ENCODE measurements at places on chromosomes 6 and 20.
A peak's percentile ranks its signal among the peaks of the same experiment; 100 is the strongest.

DNA sequence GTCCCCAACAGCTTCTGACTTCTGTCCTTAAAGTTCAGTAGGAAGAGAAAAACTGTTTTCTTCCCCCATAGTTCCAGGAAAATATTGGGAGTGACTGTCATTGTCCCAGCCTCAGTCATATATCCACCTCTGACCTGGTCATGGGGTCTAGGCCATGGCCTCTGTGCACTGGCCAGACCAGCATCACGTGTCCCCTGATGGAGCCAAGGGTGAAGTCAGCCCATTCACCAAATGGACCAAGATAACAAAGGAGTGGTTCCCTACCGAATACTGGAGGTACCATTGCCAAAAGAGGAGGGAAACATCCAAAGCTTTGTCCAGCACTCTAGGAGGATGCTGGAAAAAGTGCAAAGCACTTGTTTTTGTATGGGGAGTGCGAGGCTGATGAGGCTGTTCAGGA, 395.4 kb downstream of the TAF4 start:
- DNase-seq, result no peak

DNA sequence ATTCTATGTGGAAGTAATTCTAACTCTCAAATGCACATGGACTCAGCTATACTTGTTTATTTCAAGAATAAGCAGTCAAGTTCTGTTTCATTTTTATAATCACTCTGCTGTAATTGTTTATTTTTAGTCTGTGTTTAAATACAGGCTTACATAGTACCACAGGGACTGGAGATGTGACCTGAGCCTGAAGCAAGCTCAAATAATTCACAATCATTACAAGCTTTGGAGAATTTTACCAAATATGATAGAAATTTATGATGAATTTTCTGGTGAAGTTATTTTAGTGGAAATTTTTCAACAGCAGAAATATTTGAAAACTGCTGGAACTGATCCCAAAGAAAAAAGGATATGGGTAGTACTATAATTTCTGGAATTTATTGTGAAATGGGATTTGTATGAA, 41.6 kb upstream of the DSE start:
- DNase-seq, result peak; percentile 52

- peak; percentile 56 for DNase-seq
Observed at GRCh38 chr20:2451939-2452732, 18.5 kb downstream of the SNRPB start.

- no peak for DNase-seq
Observed at GRCh38 chr20:62449951-62450691, 22.8 kb upstream of the RBBP8NL start.

DNA sequence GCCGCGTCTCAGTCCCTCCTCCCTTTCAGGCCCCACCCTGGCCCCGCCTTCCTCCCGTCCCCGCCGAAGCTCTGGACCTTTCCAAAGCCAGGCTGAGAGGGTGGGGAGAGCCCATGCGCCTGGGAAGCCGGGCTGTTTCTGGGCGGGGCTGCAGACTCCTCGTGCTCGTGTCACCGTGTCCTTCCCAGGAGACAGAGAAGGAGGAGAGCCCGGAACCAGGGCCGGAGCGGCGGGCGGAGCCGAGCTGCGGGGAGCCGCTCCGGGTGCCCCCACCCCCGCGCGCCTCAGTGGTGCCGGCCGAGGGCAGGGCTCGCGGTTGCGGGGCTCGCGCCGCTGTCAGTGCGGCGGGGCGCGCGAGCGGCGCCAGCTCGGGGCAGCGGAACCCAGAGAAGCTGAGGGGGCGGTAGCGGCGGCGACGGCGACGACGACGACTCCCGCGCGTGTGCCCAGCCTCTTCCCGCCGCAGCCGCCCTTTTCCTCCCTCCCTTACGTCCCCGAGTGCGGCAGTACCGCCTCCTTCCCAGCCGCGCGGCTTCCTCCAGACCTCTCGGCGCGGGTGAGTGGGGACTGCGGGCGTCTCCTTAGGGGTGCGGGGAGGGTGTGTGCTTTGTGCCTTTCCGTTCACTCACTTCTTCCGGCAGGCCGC, at the start of gene RALY:
TSS of gene RALY (plus strand) at position 336 of the 646 bp plus-strand sequence. CDS start 78,164 bp downstream, outside the sequence.
- no peak for DNase-seq

- DNase-seq, result no peak
Observed at GRCh38 chr6:74366634-74367033, 670.6 kb downstream of the CD109 start.

GRCh38 chr6:40476673-40477072, 110.5 kb downstream of the LRFN2 start:
- DNase-seq, result no peak

GRCh38 chr20:54208548-54209176, 775 bp downstream of the PFDN4 start:
- peak; percentile 27 for DNase-seq

DNA sequence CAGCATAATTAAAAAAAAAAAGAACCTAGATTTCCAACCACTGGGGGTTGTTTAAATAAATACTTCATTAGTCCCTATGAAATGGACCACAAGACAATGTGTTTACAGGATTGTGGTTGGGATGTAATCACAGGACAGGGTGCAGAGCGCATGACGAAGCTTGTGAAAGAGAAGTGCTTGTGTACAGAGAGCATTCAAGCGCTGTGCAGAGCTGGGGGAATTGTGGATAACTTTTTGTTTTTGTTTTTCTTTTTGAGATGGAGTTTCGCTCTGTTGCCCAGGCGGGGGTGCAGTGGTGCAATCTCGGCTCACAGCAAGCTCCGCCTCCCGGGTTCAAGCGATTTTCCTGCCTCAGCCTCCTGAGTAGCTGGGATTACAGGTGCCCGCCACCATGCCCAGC, 22.3 kb downstream of the LAMA5 start:
- DNase-seq, result no peak

- peak; percentile 21 for DNase-seq
Observed at GRCh38 chr6:12653486-12653885, 63.1 kb upstream of the PHACTR1 start.

DNA sequence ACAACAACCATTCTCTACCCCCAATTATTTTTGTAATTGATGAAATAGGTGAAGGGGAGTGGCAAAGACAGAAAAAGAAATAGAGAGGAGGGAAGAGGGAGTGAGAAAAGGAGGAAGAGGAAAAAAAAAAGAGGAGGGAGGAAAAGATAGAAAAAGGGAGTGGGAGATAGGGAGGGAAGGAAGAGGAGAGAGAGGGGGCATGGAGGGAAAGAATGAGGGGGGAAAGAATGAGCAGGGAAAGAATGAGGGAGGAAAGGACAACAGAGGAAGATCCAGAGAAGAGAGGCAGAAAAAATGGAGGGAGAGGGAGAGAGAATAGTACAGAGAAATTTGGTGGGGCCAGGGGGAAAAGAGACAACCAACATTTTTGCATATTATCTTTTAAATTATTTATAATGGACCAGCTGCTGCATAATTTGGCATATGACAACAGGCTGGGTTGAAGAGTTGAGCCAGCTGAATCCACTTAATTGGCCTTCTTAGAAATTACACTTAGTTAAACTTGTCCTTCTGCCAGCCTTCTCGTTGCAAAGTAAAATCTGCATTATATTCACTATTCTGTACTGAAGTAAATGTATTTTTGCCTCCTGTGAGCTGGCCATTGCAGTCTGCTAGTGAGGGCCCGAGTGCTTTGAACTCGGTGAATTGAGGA, 101.0 kb downstream of the ARHGAP18 start:
- DNase-seq, result no peak

GRCh38 chr6:79571030-79571367, 33.8 kb upstream of the LCA5 start:
- no peak for DNase-seq

DNA sequence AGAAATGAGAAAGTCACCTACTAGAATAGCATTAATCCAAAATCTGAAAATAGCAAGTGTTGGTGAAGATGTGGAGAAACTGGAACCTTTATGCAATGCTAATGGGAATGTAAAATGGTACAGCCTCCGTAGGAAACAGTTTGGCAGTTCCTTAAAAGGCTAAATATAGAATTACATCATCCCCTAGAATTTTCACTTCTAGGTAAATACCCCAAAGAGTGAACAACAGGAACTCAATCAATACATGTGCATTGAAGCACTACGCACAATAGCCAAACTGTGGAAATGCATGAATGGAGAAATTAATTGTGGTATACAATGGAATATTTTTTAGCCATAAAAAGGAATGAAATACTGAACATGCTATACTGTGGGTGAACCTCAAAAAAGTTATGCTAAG, 982.0 kb upstream of the FLRT3 start:
- DNase-seq, result no peak

- peak; percentile 63 for DNase-seq
Observed at GRCh38 chr6:129050086-129050485, 167.1 kb downstream of the LAMA2 start.

Measured in fibroblast of skin of abdomen (primary cell).